GM13977 (cell line): ENCODE measurements at places on chromosomes 1 and 21.

DNA sequence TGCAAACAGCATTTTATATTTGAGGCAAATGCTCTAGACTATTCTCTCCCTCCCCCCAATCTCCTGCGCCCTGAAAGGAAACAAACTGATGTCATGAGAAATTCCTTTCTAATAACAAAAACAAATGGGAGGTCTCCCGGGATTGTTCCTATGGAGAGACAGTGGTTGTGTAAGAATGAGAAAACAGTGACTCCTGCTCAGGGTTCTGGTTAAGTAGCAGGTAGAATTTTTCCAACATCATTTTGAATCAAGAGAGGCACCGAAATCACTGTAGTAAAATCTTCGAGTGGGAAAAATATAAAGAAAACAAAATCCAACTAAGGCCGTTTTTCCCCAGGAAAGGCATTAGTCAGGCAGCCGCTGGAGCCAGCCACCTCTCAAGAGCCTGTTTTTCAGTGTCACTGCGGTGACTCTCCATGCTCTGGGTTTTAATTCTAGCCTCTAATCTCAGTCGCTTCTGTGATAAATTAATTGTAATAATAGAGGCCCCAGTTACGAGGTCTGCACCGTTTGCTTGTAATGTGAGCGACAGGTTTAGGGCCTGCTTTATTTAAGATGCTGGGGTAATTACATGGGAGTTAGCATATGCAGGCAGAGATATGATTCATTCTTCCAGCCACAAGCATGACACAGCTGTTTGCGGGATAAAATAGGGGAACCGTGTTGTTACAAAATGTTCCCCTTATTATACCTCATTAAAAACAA lies 80.3 kb downstream of the RNF220 start:
- DNase-seq = no peak

- DNase-seq = peak; percentile 3
Measured at GRCh38 chr1:245710961-245711903, 556.4 kb downstream of the KIF26B start.

GRCh38 chr1:24892188-24893153 lies 37.6 kb downstream of the RUNX3 start:
- DNase-seq = no peak

DNA sequence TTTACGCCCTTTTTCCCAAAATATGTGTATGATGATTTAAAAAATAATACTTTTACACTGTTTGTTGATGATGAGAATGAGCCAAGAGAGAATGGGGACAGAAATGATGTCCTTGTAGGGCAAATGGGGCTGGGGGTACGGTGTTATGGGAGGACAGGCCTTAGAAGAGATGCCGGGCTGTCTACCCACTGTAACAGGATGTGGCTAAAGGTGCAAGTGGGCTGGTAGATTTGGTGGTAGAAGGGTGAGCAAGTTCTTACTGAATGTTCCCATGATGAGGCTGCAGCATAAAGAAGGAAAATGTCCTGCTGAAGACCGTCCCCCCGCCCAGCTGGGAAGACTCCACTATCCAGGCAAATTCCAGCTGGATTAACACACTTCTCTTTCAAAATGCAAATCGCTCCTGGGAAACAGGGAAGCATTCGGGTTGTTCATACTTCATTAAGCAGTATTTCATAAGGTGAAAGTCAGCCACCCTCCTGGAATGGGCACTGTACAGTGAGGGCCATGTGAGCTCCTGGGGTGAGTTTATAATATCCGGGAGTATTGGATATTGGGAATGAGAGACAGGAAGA lies 14.0 kb downstream of the GPA33 start:
- no peak for DNase-seq

DNA sequence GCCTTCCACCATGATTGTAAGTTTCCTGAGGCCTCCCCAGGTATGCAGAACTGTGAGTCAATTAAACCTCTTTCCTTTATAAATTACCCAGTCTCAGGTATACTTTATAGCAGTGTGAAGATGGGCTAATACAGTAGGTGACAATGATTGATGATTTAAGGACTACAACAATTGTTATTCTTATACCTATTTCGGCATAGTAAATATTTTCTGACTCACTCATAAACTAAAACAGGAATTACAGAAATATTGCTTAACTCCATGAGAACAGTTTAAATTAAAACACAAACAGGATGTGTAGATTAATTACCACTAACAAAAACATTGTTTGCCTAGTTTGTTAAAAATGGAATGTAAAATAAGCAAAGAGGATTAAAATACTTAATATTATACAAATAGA lies 839.9 kb downstream of the LTN1 start:
- DNase-seq = no peak

- DNase-seq = no peak
Measured at GRCh38 chr1:201471772-201472171, 2.8 kb upstream of the PHLDA3 start.

GRCh38 chr1:40662864-40663263 lies 2.6 kb downstream of the RIMS3 start:
- DNase-seq = no peak

- no peak for DNase-seq
Measured at GRCh38 chr1:25615563-25616094, 962 bp upstream of the MAN1C1 start.

DNA sequence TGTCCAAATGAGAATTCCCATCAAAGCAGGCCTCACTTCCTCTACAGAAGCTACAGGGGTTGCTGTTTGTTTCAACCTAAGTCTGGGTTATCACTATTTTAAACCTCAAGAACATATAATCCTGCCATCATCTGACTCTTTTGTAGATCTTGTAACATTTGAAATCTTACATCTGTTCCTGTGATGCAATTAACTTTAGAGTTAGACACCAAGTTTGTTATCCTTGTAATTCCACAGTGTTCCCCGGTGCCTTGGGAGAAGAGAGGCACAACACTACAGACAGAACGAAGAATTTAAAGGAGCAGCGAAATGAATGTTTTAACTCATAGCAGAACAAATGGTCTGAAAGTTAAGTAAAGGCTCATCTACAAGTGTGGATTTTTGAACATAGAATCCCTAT lies 116.1 kb downstream of the UCHL5 start:
- DNase-seq = no peak

- no peak for DNase-seq
Measured at GRCh38 chr1:200296091-200296661, 113.7 kb downstream of the ZNF281 start.

DNA sequence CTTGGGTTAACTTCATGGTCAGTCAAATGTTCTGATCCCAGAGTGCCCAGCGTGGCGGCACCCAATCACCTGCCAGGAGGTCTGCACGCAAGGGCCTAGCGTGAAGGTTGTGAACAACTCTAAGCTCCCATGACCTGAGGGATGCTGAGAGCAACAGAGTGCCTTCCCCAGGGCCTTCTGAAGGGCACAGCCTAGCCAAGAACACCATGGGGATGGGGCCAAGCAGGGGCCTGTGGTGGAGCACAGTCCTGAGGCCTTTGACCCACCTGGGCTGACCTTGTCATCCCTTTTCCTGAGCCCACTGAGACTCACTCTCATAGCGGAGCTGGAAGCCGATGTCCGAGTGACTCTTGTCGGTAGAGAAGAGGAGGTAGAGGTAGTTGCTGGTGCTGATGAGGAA lies 138.8 kb upstream of the HMGB4 start:
- no peak for DNase-seq

GRCh38 chr1:171366085-171366484 lies 52.1 kb downstream of the FMO4 start:
- no peak for DNase-seq

GRCh38 chr1:201593200-201593921 lies 54.4 kb downstream of the NAV1 start:
- DNase-seq = no peak
